ACHN (cell line): ENCODE measurements at places on chromosomes 2 and 18.

DNA sequence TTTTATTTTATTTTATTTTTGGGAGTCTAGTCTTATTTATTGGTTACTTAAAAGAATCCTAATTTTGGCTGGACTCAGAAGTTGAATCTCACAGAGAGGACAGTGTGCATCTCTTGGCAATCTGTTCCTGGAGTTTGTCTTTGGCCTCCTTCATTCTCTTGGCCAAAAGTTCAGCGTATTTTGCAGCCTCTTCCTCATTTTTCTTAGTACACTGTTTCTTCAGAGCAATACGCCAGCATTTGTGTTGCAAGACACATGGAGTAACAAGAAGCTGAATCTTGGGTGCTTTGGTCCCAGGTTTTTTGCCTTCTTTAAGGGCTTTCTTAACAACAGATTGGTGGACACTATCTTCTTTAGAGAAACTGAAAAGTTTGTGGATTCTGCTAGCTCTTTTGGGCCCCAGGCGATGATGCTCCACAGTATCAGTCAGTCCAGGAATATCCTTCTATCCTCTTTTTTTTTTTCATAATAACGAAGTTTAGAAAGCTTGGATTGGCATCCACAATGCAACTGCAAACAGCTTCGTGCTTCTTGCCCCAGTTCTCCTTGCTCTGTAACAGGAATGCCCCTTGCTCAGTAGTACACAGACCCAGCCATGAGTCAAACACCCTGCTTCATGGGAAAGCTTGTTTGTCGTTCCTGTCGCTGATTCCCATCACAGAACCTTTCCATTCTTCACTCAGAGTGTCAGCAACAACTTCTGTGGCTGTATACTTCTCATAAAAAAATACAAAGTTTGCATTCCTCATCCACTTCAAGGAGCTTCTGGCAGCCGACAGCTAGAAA, 34.8 kb upstream of the RFX8 start:
- DNase-seq: no peak

DNA sequence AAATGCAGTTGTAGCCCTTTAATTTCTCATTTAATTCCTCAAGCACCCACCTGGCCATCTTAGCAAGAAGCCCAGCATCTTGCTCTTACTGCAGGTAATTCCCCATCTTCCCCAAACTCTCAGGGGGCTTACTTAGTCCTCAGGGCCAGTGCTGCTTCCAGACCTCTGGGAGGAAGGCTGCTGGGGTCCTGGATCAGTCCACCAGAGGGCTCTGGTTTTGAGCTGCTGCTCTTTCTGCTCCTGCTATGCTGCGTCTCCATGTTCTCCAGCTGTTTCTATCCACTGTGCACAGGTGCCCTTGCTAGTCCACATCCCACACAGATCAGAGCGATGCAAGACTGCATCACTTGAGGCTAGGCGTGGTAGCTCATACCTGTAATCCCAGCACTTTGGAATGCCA, 34.5 kb upstream of the TMEM87B start:
- no peak for DNase-seq

DNA sequence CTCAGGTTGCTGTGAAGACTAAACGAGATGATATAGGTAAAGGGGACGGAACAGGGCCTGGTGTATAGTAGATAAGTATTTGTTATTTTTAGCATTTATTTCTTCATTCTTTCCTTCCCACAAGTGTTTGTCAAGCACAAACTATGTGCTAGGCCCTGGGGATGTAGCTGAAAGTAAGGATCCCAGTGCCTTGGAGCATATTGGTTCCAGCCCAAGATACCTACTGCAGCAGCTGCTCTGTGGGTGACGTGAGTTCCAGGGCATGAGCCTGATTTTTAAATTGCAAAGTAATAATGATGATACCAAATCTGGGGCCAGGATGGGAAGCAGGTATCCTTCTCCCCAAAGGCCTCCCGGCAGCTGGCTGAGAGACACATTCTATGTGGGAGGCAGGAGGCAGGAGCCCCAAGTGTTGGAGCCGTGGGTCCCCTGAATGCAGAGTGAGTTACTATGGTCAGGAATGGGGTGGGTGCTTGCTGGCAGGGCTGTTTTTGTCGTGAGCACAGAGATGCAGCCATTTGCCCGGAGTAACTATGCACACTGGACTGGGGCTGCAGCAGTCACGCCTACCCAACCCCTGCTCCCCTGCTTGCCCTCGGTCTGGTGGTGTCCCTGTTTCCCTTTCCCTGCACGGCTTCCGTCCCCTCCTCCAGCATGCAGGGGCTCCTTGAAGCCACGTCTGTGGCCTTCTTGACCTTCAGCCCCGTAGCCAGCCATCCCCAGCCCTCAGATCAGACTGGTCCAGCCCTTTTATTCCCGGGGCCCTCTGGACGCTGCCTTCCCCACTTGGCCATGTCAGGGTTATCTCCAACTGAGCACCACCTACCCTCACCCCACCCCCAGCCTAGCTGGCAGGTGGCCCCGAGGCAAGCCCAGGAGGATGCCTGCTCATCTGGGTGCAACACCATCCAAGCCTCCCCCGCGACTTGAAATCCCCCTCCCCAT, 52.4 kb downstream of the INHBB start:
- DNase-seq: no peak

- DNase-seq: no peak
Measured at GRCh38 chr2:102112692-102113665, 29.6 kb upstream of the IL1R1 start.
